Hypothalamus (tissue), 51 donors: ENCODE measurements at places on chromosomes 1 and 21.

DNA sequence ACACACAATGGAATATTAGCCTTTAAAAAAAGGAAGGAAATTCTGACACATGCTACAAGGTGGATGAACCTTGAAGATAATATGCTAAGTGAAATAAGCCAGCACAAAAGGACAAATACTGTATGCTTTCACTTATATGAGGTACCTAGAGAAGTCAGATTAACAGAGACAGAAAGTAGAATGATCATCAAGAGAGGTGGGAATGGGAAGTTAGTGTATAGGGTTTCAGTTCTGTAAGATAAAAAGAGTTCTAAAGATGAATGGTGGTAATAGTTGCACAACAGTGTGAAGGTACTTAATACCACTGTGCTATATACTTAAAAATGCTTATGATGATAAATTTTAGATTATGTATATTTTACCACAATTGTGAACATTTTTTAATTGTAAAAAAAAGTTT, 7.2 kb downstream of the RPAP2 start:
- DNase-seq = no peak

DNA sequence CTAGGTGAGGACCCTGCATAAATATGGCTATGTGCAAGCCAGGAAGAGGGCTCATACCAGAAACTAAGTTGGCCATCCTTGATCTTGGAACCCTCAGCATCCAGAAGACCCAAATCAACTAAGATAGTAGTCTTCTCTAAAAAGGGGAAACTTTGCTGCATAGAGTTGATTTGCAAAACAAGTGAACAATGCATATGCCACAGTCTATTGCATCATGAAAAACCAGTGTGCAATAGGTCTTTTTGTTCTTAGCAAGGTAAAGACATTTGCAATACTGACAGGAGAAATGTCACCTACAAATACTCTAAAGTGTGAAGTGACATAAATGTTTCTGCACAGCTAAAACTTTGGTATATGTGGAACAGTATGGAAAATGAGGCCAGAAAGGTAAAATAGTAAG, 2.0 kb upstream of the IFI16 start:
- DNase-seq = no peak

DNA sequence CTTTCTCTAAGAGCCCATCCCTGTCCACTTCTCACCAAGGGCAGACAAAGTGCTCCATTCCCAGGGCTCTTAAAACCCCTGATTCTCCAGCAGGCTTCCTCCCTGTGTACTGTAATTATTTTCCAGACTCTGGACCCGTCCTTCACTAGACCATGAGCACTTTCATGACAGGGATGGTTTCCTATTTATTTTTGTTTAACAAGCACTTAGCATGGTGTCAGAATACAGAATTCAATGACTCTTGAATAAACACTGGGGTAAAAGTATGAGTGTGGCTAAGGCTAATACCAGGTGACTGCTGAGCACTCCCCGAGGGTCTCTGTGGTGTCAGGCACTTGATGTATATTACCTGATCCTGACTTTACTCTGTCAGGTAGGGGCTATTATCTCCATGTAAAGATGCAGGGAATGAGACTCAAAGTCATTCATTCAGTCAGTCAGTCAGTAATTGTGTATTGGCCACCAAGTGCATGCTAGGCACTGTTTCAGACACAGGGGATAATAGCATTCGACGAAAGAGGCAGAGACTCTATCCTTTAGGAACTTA, 47.2 kb downstream of the C1orf21 start:
- no peak for DNase-seq

DNA sequence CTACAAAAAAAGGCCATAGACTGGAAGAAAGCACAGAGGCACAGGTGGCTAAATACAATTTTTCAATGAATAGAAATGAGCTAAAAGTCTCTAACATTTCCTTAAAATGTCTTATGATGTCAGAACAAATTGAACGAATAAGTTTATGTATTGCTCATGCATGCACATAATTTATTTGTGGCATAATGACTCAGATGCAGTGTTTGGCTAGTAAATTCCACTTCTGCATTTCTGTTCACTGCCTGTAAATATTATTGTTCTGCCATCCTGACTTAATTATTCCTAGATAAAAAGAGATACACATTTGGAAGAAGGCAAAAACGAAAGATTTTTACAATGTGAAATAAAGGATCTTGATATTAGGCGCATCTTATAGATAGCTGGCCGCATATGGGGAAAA, 26.6 kb upstream of the EXO1 start:
- no peak for DNase-seq

DNA sequence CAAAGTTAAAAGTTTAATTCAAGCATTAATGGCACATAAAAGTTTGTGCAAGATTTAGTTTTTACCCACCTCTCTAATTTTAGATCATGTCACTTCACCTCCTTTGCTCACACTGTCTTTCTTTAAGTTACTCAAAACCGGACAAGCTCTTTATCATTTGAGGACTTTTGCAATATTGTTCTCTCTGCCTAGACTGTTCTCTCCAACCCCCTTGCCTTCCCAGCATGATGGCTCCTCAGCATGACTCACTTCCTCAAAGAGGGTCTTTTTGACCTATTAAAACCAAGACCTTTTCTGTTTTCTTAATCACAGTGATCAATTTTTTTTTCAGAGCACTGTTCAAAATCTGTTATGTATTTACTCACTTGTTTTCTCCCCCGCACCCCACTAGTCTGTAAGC, 61.3 kb downstream of the XKR8 start:
- no peak for DNase-seq

GRCh38 chr1:178528228-178528952, 15.5 kb downstream of the TEX35 start:
- DNase-seq = no peak

DNA sequence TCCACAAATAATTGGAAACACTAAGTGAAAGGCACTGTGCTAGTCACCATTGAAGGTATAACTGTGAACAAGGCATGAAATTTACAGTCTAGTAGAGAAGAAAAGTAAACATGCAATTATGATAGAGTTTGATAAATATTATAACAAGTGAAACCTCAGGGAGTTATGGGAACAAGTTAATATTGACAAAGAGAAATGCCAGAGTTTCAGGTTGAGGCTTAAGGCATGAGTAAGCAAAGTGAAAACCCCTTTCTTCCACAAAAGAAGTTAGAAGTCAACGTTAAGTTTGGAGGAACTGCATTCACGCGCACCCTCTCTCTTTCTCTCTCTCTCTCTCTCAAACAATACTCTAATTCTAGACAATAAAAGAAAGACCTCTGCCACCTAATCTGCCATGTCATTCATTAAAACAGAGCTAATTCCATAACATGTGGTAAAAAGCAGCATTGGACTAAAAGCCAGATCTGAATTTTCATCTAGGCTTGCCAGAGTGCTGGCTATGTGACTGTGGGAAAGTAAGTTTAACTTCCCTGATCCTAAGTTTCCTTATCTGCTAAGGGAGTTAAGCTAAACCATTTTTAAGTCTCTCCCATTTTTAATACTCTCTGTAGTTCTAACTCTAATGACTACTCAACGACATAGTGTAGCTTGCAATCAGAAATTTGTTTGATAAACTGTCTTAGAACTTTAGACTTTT, 22.0 kb downstream of the SLC44A5 start:
- no peak for DNase-seq

DNA sequence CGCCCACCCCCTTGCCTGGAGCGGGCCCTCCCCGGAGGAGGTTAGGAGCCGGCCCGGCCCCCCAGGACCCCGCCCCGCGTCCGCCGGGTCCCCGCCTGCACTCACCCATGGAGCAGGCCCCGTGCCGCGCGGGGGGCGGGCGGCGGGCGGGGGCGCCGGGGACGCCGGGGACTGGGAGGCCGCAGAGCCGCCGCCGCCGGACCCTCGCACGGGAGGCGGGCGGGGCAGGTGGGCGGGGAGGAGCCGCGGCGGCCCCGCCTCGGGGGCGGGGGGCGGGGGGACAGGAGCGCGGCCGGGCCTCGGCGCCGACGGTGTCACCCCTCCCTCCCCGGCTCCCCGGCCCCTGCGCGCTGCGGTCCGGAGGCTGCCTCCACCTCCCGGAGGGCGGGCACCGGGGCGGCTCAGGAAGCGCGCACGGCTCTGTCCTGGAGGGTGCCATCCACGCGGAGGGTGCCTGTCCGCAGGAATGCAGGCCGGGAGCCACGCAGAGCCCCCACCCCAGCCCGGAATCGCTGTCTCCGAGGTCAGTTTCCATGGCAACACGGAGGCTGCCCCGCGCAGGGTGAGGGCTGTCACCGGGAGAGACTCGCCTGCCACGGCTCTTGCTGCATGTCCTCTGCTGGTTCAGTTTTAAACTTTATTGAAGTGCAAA, 5.9 kb upstream of the PLEKHG5 start:
- no peak for DNase-seq

DNA sequence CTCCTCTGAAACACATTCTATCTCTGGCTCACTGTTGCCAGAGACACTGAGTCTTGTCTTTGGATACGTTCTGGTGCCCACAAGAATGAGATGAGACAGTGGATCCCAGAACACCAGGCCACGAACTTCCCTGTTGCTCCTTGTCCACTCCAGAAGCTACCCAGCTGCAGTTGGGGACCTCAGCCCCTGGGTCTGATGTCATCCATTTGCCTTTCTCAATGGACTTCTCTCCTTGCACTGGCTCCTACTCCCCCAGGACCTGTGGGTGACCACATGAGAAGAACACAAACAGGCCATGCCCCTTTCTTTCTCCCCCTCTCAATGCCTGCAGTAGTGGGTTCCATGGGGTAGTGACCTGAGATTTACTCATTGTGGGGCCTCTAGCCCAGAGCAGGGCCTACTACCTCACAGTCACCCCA, 5.9 kb downstream of the NBPF1 start:
- DNase-seq = no peak

GRCh38 chr1:100597061-100597741, 59.3 kb downstream of the GPR88 start:
- DNase-seq = no peak

GRCh38 chr1:31650161-31651088, 5.7 kb upstream of the PEF1 start:
- DNase-seq = no peak

- DNase-seq = no peak
Observed at GRCh38 chr1:89198081-89198480, 661 bp downstream of the GBP4 start.

GRCh38 chr1:157829711-157830110, 9.8 kb upstream of the FCRL1 start:
- DNase-seq = no peak

DNA sequence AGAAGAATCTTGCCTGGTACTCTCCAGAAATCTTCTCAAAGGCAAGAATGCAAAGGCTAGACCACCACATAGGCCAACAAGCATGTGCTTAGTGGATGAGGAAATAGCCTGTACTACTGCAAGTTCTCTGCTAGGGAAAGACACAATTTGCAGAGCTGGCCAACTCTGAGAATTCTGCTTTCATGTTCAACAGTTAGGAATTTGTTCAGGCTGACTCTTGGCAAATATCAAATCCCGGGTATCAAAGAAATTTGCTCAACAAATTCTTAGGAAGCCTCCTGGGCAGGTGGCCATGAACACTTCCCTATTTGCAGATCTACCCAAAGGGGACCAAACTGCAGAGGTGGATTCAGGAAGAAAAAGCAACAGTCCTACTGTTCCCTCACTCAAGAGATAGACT, 15.0 kb upstream of the H3-3A start:
- no peak for DNase-seq

- DNase-seq = no peak
Observed at GRCh38 chr1:35426097-35426586, 131.1 kb downstream of the KIAA0319L start.

DNA sequence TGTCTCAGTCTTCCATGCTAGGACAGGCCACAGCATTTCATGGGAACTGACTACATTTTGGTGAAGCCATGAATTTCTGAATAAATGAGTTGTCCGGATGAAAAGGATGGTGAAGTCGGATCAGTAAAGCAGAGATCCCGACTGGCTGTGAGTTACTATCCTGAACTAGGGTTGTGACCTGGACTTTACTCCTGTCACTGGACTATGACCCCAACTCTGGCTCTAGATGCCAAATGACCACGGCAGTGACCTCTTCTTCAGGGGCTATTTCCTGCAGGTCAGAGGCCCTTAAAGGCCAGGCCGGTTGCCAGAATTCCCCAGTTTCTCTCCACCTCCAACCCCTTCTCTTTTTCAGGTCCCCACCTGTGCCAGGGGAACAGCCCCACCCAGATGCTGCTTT, 1.7 kb upstream of the NECTIN4 start:
- DNase-seq = no peak

DNA sequence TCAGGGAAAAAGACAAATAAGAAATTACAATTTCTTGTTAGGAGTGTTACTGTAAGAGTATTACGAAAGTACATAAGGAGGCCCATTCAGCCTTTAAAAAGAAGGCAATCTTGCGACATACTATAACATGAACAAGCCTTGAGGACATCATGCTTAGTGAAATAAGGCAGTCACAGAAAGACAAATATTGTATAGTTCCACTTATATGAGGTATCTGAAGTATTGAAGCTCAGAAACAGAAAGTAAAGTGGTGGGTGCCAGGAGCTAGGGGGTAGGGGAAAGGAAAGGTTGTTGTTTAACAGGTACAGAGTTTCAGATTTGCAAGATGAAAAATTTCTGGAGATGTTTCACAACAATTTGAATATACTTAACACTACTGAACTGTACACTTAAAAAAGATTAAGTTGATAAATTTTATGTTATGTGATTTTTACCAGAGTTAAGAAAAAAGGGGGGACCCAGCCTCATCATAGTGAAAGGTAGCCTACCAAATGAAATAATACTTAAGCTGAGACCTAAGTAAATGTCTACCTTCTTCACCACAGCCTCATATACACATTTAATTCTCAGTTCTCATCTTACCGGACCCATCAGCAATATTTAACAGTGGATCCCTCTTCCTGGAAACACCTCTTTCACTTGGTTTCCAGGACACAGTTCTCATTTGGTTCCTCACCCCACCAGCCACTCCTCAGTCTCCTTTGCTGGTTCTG, 19.5 kb downstream of the USP24 start:
- no peak for DNase-seq

DNA sequence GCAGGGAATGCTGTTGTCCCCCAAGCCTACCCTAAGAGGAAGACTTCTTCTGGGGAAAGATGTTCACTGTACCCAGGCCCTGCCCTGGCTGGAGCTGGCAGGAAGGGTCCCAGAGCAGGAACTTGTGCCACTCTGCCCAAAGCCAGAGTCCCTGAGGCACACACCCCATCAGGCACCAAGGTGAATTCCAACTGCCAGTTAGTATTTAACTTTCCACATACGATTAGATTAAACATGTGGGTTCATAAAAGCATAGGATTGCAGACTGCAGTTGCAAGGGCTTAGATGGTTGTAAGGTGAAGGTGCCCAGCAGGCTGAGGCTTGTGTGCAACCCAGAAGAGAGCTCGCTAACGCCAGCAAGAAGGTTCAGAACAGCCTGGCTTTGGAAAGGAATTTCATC, at the start of gene KCNE2:
KCNE2 (plus strand) TSS at position 274 of the 400 bp plus-strand sequence. CDS start 6,473 bp downstream, outside the sequence.
- no peak for DNase-seq
